ENCODE measurements at places on chromosomes 13 and 19.

GRCh38 chr13:78596736-78597601, 6.4 kb downstream of the POU4F1 start:
- no peak for DNase-seq

DNA sequence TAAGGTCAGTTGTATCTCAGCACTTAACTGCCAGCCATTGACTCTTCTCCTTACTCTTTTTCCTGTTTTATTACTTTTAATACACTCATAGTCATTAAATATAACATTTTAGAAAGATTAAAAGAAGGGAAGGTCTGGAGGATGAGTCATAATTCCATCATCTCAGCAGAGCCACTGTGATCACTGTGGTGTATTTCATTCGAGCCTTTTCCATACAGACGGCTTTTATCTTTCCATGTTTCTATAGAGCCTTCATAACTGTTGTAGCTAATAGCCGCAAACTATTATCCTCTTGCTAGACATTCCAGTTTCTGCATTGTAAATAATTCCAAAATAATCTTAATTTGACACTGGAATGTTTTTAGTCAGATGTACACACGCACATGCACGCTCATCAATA, 4.7 kb upstream of the FLT1 start:
- DNase-seq, result no peak

DNA sequence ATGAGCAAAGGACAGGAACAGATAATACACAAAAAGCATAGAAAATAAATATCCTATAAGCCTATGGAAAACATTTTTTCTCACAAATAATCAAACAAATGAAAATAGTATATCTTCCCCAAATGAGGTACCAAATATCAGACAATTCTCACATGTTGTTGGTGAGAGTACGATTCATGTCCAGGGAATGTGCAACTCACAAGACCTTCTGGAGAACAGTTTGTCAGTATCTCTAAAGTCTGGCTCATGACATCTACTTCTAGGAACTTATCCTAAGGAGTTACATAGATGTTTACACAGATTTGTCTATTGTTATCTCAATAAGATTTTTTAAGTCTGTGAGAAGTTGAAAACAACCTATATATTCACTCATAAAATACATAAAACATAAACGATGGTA, 80.3 kb upstream of the ARHGEF7 start:
- no peak for DNase-seq

- DNase-seq, result no peak
Observed at GRCh38 chr19:40284251-40284500, 969 bp downstream of the AKT2 start.

- DNase-seq, result no peak
Observed at GRCh38 chr13:106373304-106373988, 162.0 kb downstream of the EFNB2 start.

All from tibial nerve (tissue), 4 donors.